ENCODE measurements at places on chromosomes 11 and 22.

GRCh38 chr22:17501679-17502285 lies 61.5 kb upstream of the SLC25A18 start:
- peak; percentile 79 for DNase-seq

- no peak for DNase-seq
These were observed 186.1 kb downstream of the DSCAML1 start for GRCh38 chr11:117610901-117611300.

DNA sequence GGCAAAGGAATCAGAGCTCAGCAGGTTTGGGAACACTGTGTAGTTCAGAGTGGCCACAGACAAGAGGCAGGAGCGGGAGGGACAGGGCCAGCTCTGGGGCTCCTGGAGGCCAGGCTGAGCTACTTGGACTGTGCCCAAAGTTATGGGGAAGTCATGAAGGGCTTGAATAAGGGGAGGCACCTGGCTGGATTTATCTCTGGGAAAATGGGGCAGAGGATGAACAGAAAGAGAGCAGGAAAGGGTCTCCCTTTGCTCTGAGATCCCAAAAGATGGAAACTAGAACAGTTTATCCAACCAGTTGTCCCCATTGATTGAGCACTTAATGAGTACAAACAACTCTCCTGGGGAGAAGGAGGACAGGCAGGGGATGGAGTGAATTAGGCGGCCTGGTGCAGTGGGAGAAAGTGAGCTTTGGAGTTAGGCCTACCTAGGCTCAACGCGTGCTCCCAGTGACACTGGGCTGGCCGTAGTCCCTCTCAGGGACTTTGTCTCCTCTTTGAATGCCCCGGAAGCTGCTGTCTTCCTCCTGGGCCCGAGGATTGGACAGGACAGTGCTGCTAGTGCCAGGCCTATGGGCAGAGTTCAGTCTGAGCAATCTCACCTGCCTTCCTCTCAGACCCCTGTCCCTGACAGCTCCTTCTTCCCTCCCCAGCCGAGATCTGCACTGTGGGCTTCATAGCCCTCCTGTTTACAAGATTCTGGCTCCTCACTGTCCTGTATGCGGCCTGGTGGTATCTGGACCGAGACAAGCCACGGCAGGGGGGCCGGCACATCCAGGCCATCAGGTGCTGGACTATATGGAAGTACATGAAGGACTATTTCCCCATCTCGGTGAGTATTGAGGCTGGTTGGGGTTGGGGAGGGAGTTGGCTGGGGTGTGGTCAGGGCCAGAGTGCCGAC lies 2.0 kb downstream of the MOGAT2 start:
- no peak for DNase-seq

DNA sequence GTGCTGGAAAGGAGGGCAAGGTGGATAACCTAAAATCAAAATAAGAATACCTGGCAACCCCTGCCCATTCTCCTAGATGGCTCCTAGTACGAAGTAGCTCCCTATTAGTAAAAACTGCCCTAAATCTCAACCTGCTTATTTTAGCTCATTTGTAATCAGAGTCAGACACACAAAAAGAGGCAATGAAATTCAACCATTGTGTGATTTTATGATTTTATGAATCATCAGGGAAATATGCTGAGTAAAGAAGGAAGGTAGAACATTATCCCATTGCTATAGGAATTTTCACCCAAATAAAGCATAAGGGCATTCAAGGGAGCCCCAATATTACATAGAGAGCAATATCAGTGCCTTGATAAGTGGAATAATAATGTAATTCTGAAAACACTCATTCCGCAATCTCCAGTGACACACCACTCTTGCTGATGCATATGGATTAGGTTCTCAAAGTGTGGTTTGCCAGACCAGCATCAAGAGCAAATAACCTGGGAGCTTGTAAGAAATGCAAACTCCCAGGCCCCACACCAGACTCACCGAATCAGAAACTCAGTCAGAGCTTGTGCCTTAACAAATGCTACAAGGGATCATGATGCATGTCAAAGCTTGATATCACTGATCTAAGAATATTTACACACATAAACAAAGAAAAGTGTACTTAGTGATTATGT lies 789.6 kb downstream of the DLG2 start:
- DNase-seq, result no peak

DNA sequence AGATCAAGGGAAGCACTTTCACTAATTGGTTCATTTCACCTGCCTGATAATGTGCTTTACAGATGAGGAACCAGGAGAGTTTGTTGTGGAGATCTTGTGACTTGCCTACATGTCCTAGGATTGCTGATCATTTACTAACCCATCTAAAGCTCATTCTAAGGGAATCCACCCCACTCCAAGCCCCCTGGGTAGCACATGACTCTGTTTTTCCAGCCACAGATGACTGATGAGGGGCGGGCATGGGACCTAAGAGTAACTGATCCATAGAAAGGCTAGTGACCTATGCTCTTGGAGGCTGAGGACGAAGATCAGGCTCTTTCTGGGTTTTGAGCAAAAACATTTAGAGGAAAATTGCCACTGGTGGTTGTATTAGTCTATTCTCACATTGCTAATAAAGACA lies 378.1 kb downstream of the CADM1 start:
- DNase-seq, result no peak

GRCh38 chr11:70433038-70433437 lies 34.7 kb downstream of the CTTN start:
- DNase-seq, result no peak

DNA sequence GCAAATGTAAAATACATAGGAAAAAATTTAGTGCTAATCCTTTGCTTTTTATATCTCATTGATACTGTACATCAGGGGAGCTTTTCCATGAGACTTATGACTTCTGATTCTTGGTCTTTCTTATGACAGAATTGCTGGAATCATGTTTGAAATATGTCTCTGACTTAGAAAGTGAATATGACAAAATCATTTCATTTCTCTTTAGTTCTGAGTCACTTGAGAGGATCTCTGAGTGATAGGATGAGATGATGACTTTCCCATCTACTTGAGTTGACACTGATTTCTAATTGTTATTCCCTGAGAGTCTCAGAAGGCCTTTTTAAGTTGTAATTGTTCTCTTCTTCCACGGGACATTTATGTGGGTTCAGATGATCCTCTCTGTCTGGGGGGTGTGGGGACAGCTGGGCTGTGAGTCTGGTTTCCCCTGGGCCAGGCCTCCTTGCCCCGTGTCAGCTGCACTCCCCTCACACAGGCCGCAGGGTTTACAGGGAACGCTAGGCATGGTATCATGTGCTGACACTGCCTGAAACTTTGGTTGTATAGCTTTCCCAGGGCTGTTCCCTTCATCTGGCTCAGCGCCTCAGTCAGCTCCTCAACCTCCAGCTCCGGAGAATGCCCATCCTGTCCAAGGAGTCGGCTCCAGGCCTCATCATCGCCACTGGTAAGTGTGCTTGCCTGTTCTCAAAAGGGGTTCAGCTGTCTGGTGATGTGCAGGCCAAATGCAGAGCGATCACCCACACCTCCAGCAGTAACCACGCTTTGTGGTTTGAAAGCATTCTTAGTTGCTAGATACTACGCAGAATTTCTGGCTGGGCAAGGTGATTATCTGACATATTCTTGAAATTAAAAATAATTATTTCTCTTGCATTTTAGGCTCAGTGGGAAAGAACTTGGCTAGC lies 69.5 kb upstream of the SORL1-AS1 start:
- DNase-seq, result no peak

GRCh38 chr11:63997104-63997700 lies 11.0 kb downstream of the OTUB1 start:
- no peak for DNase-seq

DNA sequence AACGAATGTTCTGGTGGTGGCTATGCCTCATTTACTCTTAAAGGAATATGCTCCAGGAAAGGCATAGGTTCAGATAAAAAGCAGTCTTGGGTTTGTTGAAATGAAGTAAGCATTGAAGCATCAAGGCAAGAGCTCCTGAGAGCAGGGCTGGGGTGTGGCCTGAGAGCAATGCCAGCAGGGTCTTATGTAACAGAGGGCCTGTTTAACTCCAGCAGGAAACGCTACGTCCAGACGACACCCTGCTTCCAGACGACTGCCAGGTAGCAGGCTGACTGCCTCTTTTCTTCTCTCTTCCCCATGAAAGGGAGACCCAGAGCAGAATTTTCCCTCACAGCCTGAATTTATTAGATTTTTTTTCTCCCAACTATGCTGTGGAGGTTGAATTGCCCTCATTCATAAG lies 127.2 kb upstream of the SLC5A12 start:
- no peak for DNase-seq

DNA sequence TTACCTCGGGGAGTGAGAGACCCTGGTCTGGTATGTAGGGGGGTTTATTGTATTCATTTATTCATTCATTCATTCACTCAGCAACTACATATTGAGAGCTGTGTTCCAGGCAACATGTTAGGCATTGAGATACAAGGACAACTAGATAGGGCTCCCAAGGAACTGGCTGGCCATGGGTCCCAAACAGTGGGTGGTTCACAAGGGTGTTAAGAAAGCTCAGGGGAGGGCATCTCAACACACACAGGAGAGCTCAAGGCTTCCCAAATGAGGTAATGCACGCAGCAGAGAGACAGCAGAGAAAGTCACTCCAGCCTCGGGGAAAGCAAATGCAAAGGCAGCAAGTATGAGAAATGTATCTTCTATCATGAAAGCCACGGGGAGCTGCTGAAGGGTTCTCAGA lies 51.8 kb downstream of the BTG4 start:
- DNase-seq, result no peak

GRCh38 chr11:95796501-95796900 lies 6.2 kb downstream of the CEP57 start:
- DNase-seq, result no peak

DNA sequence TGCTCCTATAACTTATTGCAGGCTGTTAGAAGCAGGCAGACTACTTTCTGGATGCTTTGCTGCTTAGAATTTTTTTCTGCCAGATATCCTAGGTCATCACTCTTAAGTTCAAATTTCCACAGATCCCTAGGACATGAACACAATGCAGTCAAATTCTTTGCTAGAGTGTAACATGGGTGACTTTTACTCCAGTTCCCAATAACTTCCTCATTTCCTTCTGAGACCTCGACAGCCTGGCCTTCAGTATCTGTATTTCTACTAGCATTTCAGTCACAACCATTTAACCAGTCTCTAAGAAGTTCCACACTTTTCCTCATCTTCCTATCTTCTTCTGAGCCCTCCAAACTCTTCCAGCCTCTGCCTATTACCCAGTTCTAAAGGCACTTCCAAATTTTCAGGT lies 60.4 kb upstream of the ZBED5 start:
- no peak for DNase-seq

- no peak for DNase-seq
These were observed 4.6 kb downstream of the KRTAP5-3 start for GRCh38 chr11:1603629-1604028.

- DNase-seq, result no peak
These were observed 2.0 kb downstream of the ST14 start for GRCh38 chr11:130161441-130162145.

DNA sequence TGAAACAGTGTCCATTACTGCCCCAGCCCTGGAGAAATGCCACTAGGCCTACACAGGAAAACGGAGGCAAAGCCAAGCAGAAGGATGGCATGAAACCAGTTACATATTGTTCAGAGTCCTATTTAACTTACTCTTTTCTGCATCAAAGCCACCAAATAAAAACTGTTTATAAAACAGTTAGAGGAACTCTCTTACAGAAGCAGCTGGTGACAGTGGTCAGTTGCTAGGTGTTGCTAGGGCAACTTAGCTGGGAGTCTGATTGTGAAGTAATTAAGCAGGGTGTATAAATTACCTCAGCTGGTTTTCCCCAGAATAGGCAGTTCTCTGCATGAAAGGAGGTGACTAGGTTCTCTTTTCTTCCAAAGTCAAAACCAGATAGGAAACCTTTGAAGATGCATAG lies 115.6 kb upstream of the ZBED5 start:
- DNase-seq, result no peak

DNA sequence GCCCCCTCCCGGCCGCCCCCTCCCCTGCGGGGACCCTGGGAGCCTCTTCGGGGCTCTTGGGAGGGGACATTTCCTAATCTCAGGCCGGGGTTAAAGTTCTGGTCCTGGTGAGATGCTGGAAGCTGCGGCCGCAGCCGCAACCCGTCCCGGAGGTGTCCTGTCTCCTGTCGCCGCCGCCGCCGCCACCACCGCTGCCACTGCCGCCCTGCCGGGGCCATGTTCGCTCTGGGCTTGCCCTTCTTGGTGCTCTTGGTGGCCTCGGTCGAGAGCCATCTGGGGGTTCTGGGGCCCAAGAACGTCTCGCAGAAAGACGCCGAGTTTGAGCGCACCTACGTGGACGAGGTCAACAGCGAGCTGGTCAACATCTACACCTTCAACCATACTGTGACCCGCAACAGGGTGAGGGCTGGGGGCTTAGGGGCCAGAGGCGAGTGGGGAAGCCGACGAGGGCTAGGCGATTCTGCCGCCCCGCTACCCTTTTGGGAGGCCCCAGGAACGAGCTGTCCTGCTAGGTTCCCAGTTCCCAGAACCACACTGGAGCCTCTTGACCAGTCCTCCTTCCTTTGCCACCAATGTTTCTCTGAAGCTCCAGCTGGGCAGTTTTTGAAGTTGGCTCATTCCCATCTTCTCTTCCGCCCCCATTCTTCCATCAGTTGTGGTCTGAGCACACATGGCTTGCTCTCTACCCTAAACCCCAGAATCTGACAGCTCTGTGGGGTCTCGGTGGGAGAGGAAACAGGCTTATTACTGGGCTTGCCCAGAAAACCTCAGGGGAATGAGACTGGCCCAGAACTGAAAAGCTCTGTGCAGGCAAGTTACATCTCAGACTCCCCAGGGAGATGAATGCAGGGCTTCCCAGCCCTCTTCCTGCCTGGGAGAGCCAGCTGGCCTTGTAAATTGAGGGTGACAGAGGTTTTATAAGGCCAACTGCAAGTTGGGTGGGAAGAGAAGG lies 781 bp downstream of the SIDT2 start:
- peak; percentile 29 for DNase-seq

GRCh38 chr22:19368876-19369275 lies 62.7 kb downstream of the HIRA start:
- no peak for DNase-seq

- peak; percentile 34 for DNase-seq
These were observed 1.9 kb downstream of the NEAT1 start for GRCh38 chr11:65424205-65425104.

GRCh38 chr11:121958323-121958970 lies 157.6 kb downstream of the BLID start:
- DNase-seq, result no peak

- DNase-seq, result no peak
These were observed 13.5 kb downstream of the TEAD1 start for GRCh38 chr11:12687740-12688139.

GRCh38 chr11:131522851-131523250 lies 152.4 kb downstream of the NTM start:
- DNase-seq, result no peak

Data from endothelial cell of umbilical vein (primary cell).